ENCODE measurements at places on chromosomes 7 and 10.

GRCh38 chr10:33102071-33102470, 144.0 kb upstream of the ITGB1 start:
- no peak for DNase-seq

DNA sequence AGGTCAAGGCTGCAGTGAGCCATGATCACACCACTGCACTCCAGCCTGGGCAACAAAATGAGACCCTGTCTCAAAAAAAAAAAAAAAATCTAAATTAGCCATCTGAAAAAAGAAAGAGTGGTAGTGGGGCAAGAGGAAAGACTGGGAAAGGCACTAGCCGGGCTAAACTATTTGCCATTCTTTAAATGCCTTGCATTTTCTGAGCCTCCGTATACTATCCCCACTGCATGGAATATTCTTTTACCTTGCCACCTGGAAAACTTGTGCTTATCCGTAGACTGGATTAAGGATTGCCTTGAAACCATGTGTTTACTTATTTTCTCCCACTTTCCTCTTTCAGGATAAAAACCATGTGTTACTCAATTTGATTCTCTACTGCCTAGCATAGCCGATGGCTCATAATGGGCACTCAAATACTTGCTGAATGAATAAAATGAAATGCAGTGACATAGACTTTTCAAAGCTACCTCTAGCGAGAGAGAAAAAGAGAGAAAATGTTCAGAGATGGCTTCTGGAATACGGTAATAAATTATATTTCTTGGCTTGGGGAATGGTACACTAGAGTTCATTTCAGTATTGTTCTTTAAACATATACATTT, 30.6 kb downstream of the HYCC1 start:
- DNase-seq: no peak

GRCh38 chr10:112752288-112752687, 197.8 kb upstream of the TCF7L2 start:
- DNase-seq: no peak

DNA sequence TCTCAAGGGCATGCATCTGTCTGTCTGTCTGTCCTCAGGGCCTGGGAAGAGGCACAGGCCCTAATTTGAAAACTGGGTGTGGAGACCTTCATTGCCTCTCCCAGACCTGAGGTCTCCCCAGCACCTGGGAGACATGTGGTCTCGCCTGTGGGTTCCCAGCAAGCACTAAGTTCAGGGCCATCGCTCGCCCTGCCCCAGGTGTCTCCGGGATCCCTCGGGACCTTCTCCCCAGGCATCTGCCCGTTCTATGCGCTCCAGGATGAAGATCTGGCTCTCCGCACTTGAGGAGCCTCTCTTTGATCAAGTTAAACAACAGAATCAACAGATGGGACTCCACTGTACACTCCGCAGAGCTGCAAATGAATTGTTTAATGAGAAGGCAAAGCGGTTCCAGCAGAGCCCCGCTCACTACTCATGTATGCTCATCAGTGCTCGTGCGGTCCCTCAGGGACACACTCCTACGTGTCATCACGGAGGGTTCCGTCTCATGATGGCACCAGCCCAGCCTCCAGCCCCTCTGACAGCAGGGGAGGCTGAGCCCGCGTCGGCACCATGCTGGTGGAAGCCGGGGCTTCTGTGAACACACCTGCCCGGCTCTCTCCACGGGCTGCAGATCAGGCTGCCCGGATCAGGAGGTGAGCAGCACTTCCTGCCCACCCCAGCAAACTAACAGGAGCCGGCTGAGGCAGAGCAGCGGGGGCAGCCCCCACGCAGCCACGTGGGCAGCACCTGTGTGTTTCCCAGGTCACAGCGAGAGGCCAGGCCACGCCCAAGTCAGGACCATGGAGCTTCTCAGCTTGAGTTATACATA, 132.8 kb downstream of the TCERG1L start:
- DNase-seq: no peak

GRCh38 chr7:2209146-2209960, 23.4 kb downstream of the MAD1L1 start:
- peak; percentile 35 for DNase-seq

DNA sequence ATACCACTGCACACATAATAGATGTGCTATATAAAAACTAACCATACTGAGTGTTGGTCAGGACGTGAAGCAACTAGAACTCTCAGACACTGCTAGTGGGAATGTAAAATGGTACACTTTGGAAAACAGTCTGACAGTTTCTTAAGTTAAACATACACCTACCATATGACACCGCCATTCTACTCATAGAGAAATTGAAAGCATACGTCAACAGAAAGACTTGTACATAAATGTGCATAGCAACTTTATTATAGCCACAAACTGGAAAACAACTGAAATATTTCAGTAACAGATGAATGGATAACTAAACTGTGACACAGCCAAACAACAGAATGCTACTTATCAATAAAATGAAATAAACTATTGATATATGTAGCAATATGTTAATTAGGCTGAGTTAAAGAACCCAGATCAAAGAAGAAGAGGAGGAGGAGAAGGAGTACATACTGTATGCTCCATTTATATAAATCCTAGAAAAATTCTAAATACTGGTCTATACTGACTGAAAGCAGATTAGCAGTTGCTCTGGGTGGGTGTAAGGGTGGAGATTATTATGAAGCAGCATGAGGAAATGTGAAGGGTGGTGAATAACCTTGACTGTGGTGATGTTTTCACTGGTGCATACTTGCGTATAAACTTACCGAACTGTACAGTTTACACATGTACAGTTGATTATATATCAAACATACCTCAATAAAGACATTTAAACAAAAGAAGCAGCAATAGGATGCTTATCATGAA, 48.6 kb downstream of the ARHGAP21 start:
- DNase-seq: no peak

DNA sequence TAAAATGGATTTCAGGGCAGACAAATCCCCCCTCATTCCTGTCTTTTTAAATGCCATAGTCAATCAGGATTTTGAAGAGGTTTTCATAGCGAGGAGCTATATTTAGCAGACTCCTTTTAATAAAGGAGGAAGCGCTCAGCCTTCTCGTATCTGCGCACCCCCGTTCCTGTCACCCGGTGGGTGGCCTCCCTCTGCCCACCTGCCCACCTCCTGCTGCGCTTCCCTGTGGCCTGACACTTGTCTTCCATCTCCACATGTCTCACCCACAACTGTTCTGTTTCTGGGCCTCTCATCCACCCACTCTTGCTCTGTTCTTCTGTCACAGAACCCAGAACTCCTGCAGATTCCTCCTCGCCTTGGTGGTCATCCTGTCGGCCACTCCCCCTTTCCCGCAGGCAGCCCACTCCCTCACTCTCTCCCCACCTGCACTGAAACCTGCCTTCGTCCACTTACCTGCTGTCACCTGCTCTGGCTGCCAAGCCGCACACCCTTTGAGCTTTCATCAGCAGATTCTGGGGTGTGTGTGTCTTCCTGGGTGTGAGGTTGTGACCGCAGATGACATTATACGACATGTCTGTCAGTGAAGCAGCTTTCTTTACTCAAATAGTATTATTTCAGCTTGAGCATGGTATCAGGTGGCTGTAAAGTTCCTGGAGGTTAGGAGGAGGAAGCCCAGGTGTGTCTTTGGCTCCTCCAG, 163.5 kb upstream of the AGK start:
- no peak for DNase-seq

- no peak for DNase-seq
These were observed 741.8 kb downstream of the SUGCT start for GRCh38 chr7:40876601-40877000.

DNA sequence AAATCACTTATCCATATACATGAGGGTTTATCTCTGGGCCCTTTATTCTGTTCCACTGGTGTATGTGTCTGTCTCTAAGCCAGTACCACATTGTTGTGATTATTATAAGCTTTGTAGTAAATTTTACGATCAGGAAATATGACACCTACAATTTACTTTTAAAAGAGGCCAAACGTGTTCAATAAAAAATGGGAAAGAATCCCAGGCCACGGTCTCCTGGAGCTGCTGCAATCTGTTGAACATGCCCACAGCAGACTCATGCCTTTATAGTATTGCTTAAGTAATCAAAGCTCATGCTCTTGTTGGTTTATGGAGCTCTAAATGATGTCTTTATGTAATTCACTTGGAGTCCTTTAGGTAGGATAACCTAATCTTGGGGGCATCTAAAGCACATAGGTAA, 273.0 kb downstream of the ZMYND11 start:
- DNase-seq: no peak

DNA sequence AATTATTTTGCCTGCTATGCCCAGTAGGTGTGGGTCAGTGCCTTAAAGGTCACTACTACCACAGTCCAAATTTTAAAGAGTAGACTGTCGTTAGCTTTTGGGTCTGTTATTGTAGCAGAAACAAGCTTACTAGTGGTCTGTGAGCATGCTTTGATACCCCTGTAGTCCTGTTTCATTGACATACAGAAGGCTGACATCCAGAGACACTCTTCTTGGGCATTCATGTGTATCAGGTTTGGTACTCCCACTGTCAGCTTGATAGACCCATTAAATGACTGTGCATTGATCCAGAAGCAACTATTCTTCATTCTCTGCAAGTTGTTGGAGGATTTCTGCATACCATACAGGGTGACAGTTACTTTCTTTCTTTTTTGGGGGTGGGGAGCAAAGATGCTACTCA, 884.4 kb upstream of the CELF2 start:
- DNase-seq: no peak

- DNase-seq: no peak
These were observed 1.8 kb upstream of the DLX6 start for GRCh38 chr7:97003262-97004246.

GRCh38 chr7:122027058-122027457, 117.0 kb downstream of the AASS start:
- DNase-seq: no peak

- no peak for DNase-seq
These were observed 43.7 kb downstream of the SRPK2 start for GRCh38 chr7:105345003-105345402.

GRCh38 chr10:124105594-124105993, 12.2 kb upstream of the CHST15 start:
- no peak for DNase-seq

DNA sequence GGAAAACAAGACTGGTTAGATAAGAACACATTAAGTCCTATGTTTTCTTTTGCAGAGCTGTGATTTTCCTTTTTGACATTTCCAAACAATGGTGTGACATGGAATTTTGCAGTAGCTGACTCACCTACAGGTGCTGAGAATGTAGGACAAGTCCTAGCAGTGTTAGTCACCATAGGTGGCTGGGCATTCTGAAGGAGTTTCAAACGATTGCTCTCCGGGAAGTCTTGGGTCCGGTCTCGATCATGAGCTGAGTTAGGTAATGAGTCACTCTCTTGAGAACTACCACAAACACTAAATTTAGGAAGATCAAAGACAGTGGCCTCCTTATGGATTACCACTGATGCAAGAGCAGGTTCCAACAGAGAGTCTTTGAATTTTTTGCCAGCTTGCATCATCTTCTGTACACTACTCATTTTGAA, 3.6 kb downstream of the FIGNL1 start:
- no peak for DNase-seq

DNA sequence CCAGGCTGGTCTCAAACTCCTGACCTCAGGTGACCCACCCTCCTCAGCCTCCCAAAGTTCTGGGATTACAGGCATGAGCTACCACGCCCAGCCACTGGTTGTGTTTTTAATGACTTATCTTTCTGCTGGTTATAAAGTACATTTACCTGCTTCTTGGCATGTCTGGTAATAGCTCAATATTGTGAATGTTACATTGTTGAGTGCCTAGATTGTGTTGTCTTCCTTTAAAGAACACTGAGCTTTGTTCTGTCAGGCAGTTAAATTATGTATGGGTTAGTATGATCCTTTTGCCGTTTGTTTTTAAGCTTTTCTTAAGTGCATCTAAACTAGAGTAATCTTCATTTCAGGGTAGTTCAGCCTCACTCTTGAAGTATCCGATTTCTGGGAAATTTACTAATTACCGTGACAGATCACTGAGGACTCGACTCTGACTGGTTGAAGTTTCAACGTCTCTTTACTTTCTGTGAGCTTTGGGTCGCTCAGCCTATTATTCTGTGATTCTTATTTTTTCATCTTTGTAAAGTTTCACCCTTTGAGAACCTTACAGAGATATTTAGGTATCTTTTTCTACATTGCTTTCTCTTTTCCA, 617.4 kb downstream of the SORCS1 start:
- DNase-seq: no peak

- no peak for DNase-seq
These were observed 734 bp downstream of the PTPN12 start for GRCh38 chr7:77537778-77538280.

All from stimulated activated CD8-positive, alpha-beta memory T cell treated with anti-CD3 and anti-CD28 coated beads, Interleukin-2, amount 100 ng/mL, for 48 hours (primary cell).